CD4-positive, alpha-beta T cell treated with Interleukin-10 for 1 hour (primary cell): ENCODE measurements at places on chromosomes 13 and 19.

GRCh38 chr13:19573120-19573716 lies 11.9 kb upstream of the TPTE2 start:
- no peak for DNase-seq

DNA sequence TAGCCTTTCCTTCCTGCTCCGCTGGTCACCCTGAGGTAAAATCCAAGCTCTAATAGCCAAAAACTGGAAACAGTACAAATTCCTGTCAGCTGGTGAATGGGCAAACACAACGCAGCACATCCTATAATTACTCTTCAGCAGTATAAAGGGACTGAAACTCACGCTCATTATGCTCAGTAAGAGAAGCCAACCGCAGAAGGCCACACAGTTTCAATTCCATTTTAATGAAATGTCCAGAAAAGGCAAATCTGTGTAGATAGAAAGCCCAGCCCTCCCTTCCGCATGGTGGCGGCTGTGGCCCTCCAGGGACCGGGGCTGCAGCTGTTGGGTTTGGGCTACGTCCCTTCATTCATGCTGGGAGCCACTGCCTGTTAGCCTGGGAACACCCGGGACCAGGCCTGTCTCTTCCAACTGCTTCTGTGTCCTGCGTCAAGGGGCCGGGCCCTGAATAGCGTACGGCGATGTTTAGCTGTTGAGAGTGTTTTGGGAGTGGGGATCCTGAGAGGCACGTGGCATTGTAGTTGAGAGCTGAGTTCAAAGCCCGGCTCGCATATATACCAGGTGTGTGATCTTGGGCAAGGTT lies 23.5 kb downstream of the NKPD1 start:
- no peak for DNase-seq

GRCh38 chr19:38221919-38222830 lies 1.8 kb downstream of the DPF1 start:
- DNase-seq, result no peak

DNA sequence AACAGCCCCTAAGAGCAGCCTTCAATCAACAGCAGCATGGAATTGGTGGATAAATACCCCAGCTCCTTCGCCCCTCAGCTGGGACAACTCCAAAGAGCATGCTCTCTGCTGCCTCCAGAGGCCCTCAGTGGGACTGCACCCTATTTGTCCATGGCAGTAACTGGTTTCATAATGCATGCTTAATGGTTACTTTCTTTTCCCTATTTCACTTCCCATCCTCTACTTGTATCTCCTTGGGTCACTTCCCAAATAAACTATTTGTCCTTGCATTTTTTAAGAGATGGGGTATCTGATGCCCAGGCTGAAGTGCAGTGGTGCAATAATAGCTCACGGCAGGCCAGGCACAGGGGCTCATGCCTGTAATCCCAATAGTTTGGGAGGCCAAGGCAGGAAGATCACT lies 13.5 kb upstream of the TPM4 start:
- DNase-seq, result peak; percentile 77

DNA sequence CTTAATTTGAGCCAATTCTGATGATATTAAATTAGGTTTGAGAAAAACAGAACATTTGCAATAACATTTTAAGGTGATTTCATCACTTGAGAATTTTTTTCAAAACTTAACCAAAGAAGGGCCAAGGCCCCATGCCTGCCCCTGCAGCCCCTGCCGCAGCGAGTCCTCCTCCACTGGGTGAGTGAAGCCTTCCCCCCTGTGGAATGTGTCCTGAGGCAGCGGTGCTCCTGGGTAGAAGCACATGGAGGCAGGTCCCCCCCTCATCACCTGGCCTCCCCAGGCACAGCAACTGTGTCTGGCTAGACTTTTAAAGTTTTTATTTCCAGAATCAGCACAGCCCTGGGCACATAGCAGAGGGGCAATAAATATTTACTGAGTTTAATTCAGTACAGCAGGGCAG lies 10.8 kb downstream of the SOX1 start:
- DNase-seq, result no peak

GRCh38 chr19:29630655-29631054 lies 24.6 kb downstream of the POP4 start:
- no peak for DNase-seq

GRCh38 chr19:31418692-31419430 lies 69.6 kb upstream of the TSHZ3 start:
- DNase-seq, result no peak

GRCh38 chr13:99908140-99908803 lies 63.3 kb downstream of the ZIC5 start:
- DNase-seq, result no peak

GRCh38 chr13:49643035-49643646 lies 14.8 kb downstream of the ARL11 start:
- no peak for DNase-seq

- no peak for DNase-seq
These were observed 12.9 kb downstream of the CYTH2 start for GRCh38 chr19:48481846-48482639.

DNA sequence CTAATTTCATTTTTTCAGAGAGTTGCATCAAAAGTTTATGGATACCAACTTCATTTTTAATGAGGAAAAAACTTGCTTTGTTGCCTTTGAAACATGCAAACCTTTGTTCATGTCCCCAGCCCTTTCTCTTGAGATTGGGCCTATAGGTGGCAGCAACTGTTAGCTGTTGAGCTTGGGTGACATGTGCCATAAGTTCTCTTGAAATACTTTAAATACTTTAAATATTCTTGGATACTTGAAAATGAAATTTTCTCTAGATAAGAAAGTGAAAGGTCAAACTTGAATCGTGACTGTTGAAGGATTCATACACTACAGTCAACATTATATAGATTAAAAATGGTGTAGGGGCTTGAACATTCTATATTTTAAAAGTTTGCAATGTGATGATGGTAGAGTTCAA lies 294.9 kb downstream of the NDFIP2 start:
- DNase-seq, result no peak

DNA sequence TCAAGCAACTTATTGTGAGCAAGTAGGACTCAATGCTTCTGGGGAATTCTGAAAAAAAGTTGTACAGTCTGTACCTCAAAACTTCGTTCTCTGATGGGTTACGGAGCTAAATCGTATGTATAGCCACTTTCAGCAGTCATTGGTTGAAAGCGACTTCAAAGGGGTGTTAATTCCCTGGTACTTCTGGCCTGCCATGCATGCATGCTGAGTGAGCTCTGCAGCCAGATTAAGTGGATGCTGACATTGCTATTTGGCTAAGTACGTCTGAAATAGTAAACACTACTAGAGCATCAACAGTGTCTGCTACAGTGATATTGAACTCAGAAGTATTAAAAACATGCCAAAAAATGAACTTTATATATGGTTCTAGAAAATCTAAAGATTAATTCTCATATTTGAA lies 1183.1 kb upstream of the PCDH20 start:
- DNase-seq, result no peak

DNA sequence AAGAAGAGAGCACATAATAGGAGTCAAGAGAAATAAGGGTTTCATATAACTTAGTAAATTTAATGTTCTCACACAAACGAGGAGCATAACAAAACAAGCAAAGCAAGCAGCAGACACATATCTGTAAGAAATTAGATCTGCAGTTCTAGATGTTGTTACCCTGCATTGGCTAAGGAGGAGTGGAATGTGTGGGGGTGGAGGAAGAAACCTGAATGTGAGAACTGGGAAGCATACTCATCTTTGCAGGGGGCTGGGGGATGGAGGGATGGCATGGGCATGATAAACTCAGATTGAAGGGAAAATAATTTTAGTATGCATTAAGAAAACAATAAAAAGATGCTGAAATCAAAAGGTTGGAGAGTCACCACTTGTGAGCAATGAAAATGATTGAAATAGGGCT lies 255.0 kb downstream of the LIG4 start:
- no peak for DNase-seq

DNA sequence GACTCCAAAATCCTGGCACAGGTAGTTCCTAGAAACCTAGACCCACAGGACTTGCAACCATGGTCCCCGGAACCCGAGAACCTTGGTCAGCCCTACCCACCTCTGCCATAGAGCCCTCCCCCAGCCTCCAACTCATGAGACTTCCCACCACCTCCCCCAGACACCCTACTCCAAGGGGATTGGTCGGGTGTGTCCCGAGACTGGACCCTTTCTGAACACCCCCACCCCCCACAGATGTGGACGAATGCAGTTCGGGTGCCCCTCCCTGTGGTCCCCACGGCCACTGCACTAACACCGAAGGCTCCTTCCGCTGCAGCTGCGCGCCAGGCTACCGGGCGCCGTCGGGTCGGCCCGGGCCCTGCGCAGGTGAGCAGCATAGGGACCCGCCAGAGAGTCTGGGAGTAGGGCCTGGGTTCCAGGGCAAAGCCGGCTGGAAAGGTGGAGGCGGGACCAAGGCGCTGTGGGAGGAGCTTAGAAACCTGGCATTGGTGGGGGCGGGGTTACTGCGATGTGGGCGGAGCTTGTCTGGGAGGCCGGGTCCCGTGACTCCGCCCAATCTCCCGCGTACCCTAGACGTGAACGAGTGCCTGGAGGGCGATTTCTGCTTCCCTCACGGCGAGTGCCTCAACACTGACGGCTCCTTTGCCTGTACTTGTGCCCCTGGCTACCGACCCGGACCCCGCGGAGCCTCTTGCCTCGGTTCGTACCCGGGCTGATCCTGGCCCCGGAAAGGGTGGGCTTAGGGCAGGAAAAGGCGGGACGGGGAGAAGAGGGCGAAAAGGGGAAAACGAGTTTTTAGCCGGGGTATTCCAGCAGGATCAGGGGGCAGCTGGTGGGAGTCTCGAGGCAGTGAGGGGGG lies 11.9 kb downstream of the LTBP4 start:
- peak; percentile 76 for DNase-seq

- peak; percentile 49 for DNase-seq
These were observed at the start of gene MISP3 for GRCh38 chr19:14072535-14073260. Gene MISP3 (plus strand): TSS chr19:14072786. CDS start chr19:14073310, 524 bp downstream.

GRCh38 chr19:35693422-35693821 lies 10.9 kb upstream of the ZBTB32 start:
- no peak for DNase-seq

DNA sequence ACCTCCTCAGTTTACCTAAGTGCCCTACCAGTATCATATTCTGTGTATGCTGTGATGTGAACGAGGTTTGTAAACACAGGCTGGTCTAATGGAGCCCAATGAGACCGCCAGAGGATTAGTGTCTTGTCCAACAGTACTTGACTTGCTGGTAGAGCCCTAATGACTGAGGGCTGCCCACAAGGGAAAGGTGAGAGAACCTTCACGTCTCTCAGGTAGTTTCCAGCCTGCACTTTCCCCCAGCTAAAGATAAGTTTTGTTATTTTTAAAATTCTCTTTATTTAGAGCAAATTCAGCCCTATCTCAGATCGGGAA lies 498 bp upstream of the RBM26 start:
- no peak for DNase-seq

GRCh38 chr13:65868884-65869283 lies 1361.3 kb downstream of the PCDH9 start:
- DNase-seq, result no peak

DNA sequence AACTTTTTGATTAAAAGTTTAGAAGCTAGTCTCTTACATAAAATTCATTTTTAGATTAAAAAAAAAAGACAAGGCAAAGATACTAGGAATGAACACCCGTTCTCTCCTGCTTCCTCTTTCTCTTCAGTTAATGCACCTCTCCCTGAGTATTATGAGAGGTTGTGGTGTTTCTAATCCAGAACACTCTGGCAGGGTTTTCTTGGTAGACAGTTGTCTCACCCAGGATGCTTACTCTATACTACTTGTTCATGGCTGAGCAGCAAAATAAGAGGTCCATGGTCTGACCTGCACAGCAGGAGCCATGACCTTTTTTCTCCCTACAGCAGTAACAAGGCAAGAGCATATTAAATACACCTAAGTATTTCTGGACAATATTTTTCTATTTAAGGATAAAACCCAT lies 62.0 kb downstream of the MICU2 start:
- no peak for DNase-seq

GRCh38 chr19:16325161-16325527 lies 518 bp downstream of the KLF2 start:
- no peak for DNase-seq

DNA sequence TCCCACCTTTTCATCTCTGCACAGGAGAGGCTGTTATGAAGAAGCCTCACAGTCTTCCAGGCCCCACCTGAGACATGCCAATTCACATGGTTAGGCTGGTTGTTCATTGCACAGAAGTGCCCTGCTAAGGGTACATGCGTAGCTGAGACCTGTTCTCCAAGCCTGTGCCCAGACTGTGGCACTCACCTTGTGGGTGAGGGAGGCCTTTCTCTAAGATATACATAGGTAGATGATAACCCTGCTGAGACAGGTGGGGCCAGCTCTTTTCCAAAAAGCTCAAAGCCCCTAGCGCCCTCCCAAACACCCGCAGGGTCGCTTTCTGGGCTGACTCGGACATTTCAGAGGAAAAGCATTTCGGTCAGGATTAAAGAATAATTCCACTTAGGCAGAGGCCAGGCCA lies 53.5 kb upstream of the ZNF507 start:
- no peak for DNase-seq

- no peak for DNase-seq
These were observed 27.9 kb downstream of the URI1 start for GRCh38 chr19:29969891-29970290.

DNA sequence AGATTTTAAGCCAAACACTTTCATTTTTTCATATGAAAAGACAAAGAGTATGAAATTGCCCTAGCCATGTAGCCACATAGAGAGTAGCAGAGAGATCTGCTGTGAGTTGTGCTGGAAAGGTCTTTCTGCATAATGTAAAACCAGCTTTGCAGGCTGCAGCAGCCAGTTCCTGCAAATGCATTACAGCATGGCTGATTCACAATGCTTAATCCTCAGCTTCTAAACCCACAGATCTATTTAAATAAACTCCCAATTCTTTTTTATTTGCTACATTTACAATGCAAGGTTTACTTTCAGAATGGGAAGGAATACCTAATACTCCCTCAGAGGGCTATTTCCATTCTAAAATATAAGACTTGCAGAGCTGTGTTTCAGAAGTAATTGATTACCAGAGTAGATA lies 185.6 kb upstream of the STARD13 start:
- no peak for DNase-seq

GRCh38 chr13:106151056-106151699 lies 384.3 kb downstream of the EFNB2 start:
- no peak for DNase-seq

GRCh38 chr13:107770541-107770940 lies 444.8 kb downstream of the LIG4 start:
- no peak for DNase-seq

DNA sequence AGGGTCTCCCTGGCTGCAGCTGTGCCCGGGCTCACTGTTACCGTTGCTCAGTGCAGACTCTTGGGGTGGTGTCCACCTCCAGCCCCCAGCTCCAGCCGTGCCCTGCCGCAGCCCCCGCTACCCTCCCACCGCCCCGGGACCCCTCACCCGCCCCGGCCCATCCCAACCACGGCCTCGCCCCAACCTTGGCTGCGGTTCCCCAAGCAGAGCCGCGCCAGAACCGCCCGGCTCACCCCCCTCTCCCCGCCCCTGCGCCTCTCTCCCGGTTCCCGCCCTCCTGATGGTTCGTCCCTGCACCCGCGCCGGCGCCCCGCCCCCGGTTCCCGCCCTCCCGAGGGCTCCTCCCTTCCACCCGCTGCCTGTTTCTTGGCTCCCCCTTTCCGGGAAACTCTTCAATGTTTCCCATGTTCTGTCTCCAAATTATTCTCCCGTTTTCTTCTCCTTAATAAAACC lies 40.3 kb downstream of the ANKRD10 start:
- peak; percentile 31 for DNase-seq
